ENCODE measurements at places on chromosomes 6 and 20. TPM values are rescaled to one million over a fixed set of nuclear protein-coding genes. Genes with fewer than 3 reads are reported as not detected.

Gene SYCP2L
- total RNA-seq = 0.43 TPM

Gene POU3F2
- total RNA-seq = not detected

DNA sequence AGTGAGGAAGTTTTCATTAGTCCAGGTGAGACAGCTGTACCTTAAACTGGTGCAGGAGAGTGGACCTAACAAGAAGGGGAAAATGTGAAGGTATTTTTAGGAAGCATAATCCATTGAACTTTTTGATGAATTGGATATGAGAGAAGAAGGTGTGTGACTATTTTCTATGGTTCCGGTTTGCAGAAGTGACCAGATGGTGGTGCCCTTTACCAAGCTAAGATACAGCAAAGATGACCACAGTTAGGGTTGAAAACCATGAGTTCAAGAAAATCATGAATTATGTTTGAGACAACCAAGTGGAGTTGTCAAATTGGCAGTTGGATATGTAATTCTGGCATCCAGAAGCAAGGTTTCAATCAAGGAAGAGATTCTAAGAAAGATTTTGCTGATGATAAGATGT lies 61.9 kb upstream of the NRSN1 start:
- DNase-seq = no peak

- no peak for DNase-seq
Observed at GRCh38 chr6:152815230-152815872, 64.8 kb downstream of the VIP start.

- no peak for DNase-seq
Observed at GRCh38 chr20:38543014-38543906, 37.7 kb upstream of the ADIG start.

GRCh38 chr6:113433335-113433991 lies 423.7 kb upstream of the MARCKS start:
- peak; percentile 85 for DNase-seq

- DNase-seq = no peak
Observed at GRCh38 chr6:150622941-150623874, 23.5 kb downstream of the PLEKHG1 start.

GRCh38 chr6:36930483-36930882 lies 24.1 kb upstream of the PI16 start:
- DNase-seq = no peak

DNA sequence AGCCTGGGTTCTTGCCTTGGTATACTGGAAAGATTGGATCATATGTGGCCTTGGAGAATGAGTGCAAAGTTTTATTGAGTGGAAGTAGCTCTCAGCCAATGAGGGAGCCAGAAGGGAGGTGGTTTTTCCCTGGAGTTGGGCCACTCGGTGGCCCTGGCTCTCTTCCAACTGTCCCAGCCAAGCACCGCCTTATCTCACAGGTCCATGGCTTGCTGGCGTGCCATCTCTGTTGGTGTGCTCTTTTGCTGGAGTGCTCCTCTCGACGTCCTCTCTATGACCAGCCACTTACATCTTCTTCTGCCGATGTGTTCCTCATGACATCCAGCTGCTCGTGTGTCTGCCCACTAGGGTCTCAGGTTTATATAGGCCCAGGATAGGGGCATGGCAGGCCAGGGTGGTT lies 505.9 kb upstream of the SYNCRIP start:
- DNase-seq = peak; percentile 51
